Cortex of kidney (tissue), 1 donor: ENCODE measurements at places on chromosomes 4 and X.

DNA sequence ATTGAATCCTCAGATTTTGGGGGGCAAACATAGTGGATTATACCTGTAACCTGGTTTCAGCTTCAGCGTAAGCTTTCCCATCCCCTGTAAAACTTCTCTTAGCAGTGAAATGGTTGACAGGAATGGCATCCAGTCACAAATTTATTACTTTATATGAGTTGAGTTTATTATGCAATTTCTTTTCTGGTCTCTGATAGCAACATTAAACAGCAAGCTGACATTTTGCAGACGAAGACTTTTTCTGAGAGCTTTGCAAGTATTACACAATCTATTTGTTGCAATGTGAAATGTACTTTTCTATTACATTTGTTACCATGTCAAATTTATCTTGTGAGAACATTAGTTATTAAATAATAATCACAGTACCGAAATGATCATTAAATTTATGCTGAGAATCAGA lies 60.6 kb downstream of the GSPT2 start:
- DNase-seq: no peak

DNA sequence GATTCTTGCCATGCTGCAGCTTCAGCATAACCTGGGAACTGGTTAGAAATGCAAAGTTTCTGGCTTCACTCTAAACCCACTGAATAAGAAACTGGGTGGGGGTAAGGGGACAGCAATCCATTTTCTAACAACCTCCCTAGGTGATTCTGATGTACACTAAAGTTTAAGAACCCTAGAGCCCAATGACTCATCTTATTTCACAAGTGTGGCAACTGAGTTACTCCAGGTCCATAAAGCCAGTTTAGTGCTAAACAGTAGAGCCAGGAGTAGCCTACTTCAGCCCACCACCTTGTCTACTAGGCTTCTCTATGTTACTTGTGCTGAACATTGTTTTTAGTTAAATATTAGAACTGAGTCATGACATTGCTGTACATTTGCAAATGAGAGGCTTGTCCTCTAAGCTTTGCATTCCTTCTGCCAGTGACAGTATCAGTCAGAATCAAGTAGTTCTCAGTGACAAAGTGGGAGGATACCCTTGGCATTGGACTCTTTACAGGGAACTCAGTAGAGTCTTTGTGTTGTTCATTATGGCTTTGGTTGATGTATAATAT lies 518.0 kb downstream of the RPA4 start:
- no peak for DNase-seq

- no peak for DNase-seq
Observed at GRCh38 chrX:9662148-9662547, 103.5 kb downstream of the GPR143 start.

DNA sequence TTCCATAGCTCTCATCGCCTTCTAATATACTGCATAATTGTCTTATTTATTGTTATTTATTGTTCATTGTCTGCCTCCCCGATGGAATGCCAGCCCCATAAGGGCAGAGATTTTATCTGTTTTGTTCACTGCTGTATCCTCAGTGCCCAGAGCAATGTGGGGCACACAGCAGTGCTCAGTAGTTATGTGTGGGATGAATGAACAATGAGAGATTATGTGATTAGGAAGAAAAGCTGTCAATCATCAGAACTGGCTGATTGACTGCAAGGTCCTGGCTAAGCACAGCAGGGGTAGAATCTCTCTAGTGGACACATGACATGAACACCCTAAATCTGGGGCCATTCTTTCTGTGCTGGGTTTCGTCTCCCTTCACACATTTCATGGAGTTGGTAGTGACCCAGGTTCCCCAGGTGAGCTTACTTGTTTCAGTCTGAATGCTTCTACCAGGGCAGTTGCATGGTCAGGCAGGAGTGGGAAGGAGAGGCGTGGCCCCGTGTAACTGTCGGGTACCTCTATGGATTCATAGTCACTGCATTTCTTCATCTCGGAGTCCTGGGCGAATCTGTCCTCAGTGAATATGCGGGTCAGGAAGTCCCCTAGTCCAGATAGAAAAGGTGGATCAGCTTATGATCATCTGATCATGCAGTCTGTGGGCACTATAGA lies 12.6 kb downstream of the PPEF2 start:
- DNase-seq: no peak

DNA sequence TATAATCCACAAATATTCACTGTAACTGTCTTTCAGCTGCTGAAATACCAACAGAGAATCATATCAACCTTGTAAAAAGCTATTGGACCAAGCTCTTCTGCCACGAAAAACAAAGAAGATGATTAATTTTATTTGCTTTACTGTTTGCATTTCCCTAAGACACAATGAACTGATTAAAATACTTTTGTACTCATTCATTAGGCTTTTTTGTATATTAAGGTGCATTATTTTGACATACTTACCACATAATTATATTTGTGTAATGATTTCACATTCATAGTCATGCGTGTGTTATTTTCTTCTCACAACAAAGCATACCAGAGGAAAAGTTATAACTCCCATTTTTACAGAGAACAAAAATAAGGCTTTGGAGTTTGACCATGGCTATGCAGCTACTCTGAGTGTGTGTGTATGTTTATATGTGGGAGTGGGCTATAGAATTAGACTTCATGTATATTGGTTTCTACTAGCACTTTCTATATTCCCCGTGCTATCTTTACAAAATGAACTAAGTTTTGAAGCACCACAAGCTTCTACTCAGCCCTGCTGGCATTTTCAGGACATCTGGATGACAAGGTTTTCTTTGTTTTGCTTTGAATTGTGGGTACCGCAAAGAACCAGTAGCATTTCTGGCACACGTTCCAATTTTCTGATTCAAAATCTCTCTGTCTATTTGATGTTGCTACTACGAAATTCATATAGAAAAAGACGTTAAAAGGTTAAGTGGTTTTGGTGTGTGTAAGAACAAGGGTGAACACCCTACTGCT lies 11.0 kb upstream of the FGF5 start:
- DNase-seq: no peak

GRCh38 chrX:131392666-131393065 lies 103.6 kb upstream of the IGSF1 start:
- DNase-seq: no peak

DNA sequence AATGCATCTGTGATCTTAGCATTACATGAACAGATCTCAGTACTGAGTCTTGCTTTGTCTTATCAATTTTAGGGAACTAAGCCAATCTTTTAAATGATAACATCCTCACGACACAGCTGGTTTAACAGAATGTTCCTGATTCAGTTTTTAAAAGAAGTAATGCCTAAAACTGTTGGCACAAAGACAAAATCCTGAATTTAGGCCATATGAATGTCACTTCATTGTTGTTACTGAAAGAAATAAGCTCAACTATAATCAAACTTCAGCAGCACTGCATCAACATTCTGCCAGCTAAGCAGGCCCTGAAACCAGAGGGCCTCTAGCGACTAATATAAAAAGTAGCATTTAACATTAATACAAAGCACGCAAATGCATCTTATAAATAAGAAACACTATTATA lies 130.6 kb downstream of the FRYL start:
- no peak for DNase-seq

- no peak for DNase-seq
Observed at GRCh38 chr4:158793021-158793420, 24.2 kb downstream of the FNIP2 start.

DNA sequence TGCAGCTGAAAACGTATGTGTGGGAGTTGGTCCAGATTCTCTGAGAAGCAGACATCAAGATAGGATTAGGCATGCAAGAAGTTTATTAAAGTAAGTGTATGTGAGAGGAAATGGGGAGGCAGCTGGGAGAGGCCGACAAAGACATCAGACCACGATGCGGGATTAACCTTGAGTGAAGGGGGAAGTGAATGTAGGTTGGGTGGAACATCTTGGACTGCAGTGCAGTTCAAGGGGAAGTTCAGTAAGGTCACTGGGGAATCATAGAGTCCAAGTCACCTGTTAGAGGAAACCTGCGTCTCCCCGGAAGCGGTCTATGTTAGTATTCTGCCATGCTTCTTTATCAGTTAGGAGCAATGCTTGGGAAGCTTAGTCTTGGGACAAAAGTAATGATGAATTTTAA lies 22.0 kb downstream of the CXCL8 start:
- DNase-seq: no peak

- no peak for DNase-seq
Observed at GRCh38 chr4:22514001-22514400, 1.9 kb downstream of the ADGRA3 start.

- no peak for DNase-seq
Observed at GRCh38 chrX:22486296-22486695, 213.6 kb downstream of the CBLL2 start.

DNA sequence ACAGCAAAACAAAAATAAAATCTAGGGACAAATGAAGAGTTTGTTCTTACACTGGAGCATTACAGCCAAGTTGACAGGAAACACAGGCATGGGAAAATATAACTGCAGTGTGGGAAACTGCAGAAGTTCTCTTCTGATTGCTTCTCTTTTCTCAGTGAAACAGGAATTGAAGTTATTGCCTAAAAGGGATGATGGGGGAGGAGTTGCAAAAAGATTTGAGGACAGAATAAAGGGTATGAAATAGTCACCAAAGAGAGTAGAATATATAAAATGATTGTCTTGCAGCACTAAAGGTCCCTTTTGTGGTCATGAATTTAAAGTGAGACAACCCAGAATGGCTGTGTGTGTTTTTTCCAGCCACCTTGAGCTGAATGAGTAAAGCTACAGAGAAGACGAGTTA lies 103.7 kb downstream of the JADE1 start:
- no peak for DNase-seq

- no peak for DNase-seq
Observed at GRCh38 chr4:123600987-123601904, 204.7 kb downstream of the SPRY1 start.

DNA sequence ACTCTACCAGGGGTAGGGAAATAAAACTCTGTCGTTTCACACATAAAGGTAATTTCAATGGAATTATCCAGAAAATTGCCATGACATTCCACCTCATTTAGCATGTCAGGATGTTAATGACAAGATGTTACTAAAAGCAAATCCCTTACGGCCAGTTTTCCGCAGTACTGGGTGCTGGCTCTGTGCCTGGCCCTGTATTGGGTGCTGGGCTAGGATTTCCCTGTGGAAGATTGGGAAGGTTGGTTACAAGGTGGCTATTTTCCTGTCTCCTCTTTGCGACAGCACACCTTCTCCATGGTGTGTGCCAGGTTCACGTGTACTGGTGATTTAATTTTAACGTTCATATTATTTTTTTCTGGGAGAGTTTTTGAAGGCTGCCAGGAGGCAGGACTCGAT lies 13.1 kb downstream of the KLKB1 start:
- DNase-seq: no peak

DNA sequence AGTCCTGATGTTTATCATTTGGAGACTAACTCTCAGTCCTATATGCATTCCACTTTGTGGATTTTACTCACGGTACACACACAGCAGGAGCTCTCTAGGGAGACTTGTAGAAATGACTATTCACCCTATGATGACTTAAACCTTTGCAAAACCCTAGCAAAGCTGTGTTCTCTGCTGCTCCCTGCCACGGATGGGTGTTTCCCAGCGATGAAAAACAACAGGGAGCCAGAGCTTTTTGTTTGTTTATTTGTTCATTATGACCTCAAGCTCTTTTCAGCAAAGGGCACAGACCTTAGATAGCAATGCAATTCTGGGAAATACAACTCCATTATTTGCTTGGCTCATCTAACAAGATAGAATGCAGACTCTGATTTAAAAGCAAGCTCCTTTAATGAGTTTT lies 156.6 kb downstream of the GRIA3 start:
- no peak for DNase-seq

- no peak for DNase-seq
Observed at GRCh38 chrX:71859637-71860036, 51.0 kb upstream of the NHSL2 start.

DNA sequence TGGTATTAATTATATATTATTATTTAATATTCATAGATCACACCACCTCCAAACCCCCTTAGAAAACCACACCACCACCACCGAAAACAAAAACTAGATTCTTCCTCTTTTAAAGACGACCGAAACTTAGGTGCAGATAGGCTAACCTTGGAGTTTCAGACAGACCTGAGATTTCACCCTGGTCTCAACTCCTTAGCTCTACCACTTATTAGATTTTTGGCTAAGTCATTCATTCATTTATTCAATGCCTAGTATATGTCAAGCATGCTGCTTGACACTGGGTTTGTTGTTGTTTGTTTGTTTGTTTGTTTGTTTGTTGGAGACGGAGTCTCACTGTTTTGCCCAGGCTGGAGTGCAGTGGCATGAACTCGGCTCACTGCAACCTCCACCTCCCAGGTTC lies 9.5 kb upstream of the BMP2K start:
- DNase-seq: no peak

DNA sequence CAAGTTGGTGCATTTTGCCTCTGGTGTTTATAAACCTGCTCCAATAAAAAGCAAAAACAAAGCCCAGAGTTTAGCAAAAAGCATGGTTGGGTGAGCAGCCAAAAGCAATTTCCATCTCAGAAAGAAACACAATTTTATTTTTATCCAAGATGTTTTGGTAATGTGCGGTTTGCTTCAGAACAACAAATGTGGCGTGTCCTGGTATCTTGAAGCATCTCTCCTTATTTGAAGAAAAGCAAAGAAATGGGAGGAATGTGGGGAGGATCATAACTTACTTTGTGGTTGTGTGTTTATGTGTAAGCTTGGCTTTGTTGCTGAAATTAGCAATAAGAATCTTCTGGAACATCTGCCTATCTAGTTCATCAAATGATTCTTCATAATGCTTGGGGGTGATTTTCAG lies 88.3 kb upstream of the DDX3X start:
- DNase-seq: no peak

- no peak for DNase-seq
Observed at GRCh38 chr4:187558391-187558790, 437.2 kb upstream of the ZFP42 start.

GRCh38 chr4:31908261-31908660 lies 1188.1 kb downstream of the PCDH7 start:
- DNase-seq: no peak

DNA sequence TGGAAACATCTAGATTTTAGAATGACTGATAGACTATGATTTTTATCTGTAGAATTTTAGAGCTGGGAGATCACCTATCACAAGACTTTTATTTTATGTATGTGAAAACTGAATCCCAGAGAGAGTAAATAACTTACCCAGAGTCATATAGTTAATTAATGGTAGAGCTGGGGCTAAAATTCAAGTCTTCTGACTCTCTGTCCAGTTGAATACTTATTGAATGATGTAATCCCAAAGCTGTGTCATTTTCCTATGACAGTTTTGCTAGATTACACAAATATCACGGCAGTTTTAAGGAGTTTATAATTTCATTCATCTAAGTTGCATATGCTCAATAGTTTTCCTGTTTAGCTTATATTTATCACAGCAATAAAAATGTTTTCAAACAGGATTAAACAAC lies 6.7 kb downstream of the NRK start:
- no peak for DNase-seq
